ENCODE measurements at places on chromosomes 5 and 9.

DNA sequence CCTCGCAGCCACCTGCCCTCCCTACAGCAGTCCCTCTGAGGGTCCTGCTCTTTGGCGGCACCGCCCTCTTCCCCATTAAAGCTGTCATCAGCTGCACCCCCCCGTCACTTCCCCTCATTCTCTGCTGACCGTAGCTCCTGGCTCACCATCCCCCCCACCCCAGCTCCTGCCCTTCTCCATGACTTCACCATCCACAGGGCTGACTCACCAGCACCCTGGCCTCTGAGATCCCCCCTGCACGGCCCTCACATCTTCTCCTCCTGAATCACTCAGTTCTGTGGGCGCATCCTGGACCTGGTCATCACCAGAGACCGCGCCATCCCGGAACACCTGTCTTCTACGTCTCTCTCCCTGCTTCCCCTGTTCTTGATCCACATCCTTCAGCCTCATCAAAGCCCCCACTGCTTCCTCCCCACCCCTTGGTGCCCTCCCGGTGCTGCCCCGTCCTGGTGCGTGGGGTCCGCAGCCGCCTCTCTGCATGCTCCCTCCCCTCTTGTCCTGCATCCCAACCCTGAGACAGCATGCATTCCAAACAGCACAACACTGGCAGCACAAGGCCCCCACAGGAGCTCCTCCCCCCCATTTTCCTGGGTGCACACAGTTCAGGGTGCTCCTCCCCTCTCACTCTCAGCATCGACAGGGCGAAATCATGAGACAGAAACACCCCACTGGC lies 12.9 kb downstream of the FLT4 start:
- DNase-seq, result no peak

DNA sequence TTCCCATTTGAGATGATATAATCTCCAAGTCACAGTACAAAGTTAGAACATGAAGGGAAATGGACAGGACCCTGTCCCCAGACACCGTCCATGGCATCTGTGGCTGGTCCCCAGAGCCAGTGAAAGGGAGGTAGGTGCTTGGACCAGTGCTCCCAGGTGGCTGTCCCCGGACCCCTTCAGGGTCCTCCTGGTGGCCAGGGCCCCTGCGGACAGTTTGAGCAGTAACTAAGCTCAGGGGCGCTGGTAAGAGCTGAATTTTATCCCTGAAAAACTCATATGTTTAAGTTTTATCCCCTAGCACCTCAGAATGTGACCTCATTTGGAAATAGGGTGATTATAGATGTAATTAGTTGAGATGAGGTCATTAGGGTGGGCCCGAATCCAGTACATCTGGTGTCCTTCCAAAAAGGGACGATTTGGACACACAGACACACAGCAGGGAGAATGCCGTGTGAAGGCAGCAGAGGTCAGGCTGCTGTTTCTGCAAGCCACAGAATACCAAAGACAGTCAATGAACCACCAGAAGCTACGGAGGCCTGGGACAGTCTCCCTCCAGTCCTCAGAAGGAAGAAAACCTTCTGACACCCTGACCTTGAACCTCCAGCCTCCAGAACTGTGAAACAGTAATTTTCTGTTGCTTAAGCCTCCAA lies 185.0 kb downstream of the ATPSCKMT start:
- no peak for DNase-seq

GRCh38 chr5:71748360-71748759 lies 29.3 kb downstream of the CARTPT start:
- no peak for DNase-seq

DNA sequence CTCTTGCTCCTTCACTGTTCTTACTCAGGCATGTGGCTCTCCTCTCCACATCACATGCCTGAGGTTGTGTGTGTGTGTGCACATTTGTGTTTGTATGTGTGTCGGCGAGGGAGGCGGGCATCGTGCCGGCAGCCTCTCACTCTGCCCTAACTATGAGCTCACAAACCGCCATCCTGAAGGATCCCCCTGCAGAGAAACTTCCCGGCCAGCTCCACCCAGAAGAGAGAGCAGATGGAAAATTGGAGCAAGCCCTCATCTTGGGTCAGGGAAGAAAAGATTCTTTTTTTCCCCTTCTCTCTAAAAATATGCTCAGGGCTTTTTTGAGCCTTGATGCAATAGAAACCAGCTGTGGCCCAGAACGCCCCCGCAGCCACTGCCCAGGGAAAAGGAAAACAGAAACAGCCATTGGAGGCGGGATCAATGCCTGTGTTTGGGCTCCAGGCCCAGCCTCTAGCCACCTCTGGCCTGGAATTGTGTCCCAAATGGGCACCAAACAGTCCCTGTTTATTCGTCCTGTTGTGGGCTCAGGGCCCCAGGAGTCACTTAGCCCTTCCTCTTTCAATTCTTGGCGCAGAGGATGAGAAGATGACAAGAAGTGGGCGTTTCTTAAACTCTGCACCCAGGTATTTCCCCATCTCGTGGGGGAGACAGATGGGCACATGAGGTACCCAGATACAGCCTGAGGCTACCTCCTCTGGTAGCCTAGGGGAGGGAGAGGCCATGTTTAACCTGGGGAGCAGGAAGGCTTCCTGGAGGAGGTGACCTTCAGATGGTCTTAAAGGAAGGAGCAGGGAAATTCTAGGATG lies 151.5 kb downstream of the RGS3 start:
- no peak for DNase-seq

GRCh38 chr5:178476531-178476930 lies 113.7 kb downstream of the COL23A1 start:
- no peak for DNase-seq

GRCh38 chr5:37789991-37790390 lies 49.9 kb downstream of the GDNF start:
- no peak for DNase-seq

DNA sequence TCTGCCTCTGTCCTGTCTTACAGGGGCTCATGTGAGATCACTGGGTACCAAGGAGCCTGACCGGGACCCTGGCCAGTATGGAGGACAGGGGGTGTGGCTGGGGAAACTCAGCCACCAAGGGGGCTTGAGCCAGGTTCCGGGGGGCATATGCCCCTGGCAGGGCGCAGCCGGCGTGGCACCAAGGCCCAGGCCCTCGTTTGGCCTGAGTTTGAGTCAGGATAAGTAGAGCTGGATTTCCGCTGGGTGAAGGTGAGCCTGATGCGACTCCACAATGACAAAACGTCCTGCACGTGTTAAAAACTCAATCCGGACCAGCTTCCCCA lies 616 bp upstream of the TSPAN17 start:
- no peak for DNase-seq

Data from activated CD8-positive, alpha-beta memory T cell treated with anti-CD3 and anti-CD28 coated beads for 48 hours (primary cell).